HEK293T (cell line): ENCODE measurements at places on chromosomes 2 and 18.

DNA sequence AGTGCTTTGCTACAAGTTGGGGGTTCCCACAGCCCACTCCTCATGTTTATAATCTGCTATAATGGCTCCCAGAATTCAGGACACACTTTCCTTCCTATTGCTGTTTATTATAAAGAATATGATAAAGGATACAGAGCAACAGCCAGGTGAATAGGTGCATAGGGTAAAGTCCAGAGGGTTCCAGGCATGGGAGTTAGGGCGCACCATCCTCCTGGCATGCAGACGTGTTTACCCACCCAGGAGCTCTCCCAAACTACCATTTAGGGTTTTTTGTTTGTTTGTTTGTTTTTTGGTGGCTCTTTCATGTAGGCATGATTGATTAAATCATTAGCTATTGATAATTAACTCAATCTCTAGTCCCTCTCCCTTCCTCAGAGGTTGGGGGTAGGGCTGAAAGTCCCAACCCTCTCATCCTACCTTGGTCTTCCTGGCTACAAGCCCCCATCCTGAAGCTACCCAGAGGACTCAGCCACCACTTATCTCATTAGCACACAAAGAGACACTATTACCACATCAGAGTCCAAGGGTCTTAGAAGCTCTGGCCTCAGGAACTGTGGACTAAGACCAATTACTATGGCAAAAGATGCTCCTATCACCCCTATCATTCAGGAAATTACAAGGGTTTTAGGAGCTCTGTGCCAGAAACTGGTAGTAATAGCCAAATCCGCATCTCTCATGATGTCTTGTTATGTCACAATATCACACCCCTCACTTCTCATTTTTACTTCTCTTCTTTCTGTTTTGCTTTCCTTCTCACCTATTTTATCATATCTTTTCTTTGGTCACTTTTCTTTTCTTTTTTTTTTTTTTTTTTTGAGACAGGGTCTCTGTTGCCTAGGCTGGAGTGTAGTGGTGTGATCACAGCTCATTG is 154.9 kb upstream of the TTC39C start:
- DNase-seq: no peak

DNA sequence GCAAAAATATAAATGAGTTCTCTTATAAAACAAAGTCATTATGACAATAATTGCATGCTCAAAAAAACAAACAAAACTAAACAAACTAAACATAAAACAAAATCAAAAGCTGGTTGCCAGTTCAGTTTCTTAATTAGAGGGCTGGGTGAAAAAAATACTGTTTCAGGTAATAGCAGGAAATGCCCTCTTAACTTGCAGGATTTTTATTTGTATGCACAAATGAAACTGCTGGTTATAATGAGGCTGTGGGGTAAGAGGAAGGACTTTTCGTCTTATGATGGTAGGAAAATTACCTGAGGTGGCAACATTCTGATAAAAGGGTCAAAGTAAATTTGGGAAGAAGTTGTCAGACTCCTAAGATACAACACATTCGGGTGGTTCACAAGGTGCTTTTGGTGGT is 21.5 kb upstream of the CDKL4 start:
- no peak for DNase-seq

- DNase-seq: no peak
Measured at GRCh38 chr2:17272170-17272569, 246.1 kb downstream of the RAD51AP2 start.

- no peak for DNase-seq
Measured at GRCh38 chr18:36593001-36593400, 235.8 kb downstream of the TPGS2 start.

GRCh38 chr2:85175369-85176299 is 42.4 kb downstream of the TCF7L1 start:
- no peak for DNase-seq

DNA sequence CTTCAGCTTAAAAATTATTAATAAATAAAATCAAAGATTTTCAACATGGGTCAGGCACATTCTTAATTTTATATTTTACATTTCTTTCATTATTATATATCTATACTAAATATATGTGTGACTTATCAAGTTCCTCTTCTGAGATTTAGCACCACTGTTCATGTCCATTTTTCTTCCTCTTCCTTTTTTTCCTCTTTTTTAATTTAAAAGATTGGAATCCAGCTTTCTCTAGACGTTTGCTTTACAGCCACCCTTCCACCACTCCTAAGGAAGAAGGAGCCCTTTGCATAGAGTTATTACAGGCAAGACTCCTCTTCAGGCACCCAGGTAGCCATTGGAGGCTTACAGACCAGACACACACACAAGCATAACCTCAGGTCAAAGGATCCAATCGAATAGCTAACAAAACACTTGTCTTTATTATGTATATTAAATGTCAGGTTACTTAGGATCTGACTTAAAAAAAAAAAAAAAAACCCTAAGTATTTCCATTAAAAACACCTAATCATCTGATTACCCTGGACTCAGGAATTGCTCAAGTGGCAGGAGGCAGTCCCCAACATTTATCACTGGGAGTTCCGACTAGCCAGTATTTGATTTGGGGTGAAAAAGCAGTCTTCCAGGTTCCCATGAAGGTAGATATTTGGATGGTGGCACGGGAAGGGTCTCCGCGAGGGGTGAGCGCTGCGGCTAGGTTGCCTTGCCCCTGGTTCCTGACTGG is 2.4 kb upstream of the ZEB2 start:
- no peak for DNase-seq

- DNase-seq: no peak
Measured at GRCh38 chr2:153101187-153101586, 377.4 kb downstream of the RPRM start.

- no peak for DNase-seq
Measured at GRCh38 chr2:127208313-127208712, 11.8 kb downstream of the CYP27C1 start.

DNA sequence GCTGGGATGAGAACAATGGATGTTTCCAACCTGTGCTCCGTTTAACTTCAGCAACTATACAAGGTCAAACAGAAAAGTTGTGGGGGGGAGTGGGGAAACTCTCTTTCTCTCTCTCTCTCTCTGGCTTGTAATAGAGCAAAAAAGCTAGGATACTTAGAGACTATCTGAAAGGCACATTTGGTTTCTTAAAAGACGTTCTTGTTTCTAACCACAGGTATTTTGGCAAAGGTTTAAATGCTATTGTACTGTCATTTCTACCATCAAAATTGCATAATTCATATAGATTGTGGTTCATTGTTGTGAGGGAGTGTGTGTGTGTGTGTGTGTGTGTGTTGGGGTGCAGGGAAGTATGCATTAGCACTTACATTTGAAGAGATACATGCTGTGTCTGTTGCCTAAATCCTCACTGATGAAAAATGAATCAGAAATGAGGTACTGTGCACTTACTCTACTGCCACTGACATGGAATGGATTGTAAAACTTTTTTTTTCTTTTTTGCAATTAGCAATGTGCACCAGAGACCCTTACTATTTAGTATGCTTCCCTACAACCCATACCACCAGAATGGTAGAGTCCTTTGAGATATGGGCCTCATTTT is 841.0 kb upstream of the PIK3C3 start:
- DNase-seq: no peak

DNA sequence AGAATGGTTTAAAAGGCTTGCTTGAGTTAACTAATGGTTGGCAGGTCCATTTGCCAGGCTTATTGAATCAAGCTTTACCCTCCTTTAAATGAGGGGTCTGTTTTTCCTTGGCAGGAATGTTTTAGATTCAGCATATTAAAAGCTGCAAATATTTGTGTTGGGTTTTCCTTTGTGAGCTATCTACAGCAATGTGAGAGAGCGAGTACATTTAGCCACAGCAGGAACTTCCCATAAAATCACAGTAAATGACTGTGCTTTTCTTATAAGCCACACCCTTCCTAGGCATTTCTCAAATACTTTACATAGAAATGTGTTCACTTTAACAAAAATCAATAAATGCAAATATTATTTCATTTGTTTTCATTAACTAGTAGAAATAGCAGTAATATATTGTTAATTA is 23.9 kb downstream of the CALCRL start:
- DNase-seq: no peak

GRCh38 chr2:174663550-174663949 is 65.9 kb upstream of the WIPF1 start:
- DNase-seq: no peak

- no peak for DNase-seq
Measured at GRCh38 chr2:240293557-240294461, 141.7 kb upstream of the GPC1 start.

GRCh38 chr2:227578642-227579041 is 20.1 kb upstream of the SCYGR2 start:
- no peak for DNase-seq

GRCh38 chr2:236113425-236113824 is 54.8 kb downstream of the GBX2 start:
- no peak for DNase-seq

GRCh38 chr2:108621687-108622681 is 87.7 kb downstream of the LIMS1 start:
- no peak for DNase-seq

GRCh38 chr18:36543991-36544725 is 246.6 kb downstream of the FHOD3 start:
- DNase-seq: no peak

GRCh38 chr18:53193870-53194269 is 853.9 kb downstream of the DCC start:
- DNase-seq: no peak

- DNase-seq: no peak
Measured at GRCh38 chr2:237341872-237342271, 72.1 kb downstream of the COL6A3 start.

GRCh38 chr2:208228476-208228875 is 26.4 kb downstream of the IDH1 start:
- no peak for DNase-seq

- no peak for DNase-seq
Measured at GRCh38 chr2:110828330-110828729, 96.0 kb downstream of the ACOXL start.

DNA sequence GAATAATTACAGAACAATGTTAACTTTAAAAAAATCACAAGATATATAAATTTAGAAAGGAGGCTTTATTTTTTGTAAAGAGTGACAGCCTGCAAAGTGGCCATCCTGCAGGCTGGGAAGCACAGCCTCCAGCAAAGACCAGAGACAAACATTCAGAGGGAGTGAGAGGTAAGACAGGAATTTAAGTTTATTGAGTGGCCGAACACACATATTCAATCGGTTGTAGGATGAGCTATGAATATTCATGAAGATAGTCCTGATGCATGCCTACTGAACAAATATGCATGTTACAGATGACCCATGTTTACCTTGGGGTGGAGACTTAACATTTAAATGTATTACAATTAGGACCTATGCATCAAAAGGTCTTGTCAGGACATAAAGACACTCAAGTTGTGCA is 33.4 kb upstream of the HNRNPA3 start:
- DNase-seq: no peak

- no peak for DNase-seq
Measured at GRCh38 chr2:2292381-2292780, 38.7 kb downstream of the MYT1L start.

GRCh38 chr2:96409820-96410164 is 74.2 kb downstream of the NCAPH start:
- no peak for DNase-seq

DNA sequence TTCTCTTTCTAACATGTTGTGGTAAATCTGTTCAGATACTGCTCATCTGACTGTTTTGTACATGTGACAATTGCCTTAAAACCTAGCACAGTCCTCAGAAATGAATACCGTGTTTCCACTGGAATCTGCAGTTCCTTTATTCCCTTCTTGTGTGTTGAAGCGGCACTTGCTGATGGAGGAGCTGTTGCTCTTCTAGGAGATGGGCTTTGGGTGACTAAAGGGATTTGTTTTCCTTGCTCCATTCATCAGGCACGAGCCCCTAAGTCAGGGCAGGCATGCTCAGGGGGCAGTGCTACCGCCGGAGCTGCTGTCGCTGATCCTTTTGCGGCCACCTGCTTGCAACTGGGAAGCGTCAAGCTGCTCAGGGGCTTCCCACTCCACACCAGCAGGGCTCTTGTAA is 32.5 kb upstream of the CEP68 start:
- no peak for DNase-seq

DNA sequence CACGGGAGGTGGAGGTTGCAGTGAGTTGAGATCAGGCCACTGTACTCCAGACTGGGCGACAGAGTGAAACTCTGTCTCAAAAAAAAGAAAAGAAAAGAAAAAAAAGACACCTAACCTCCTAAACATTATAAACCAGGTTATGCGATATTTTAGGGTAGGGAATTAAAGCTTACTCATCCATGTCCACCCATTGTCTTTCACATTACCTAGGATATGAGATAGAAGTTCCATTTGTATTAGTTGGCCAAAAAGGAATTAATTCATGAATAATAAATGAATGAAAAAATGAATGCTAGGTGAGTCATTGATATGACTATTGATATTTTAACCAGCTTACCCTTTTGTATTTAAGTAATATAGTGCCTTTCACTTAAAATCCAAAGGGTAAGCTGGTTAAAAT is 132.9 kb downstream of the FAM161A start:
- no peak for DNase-seq

DNA sequence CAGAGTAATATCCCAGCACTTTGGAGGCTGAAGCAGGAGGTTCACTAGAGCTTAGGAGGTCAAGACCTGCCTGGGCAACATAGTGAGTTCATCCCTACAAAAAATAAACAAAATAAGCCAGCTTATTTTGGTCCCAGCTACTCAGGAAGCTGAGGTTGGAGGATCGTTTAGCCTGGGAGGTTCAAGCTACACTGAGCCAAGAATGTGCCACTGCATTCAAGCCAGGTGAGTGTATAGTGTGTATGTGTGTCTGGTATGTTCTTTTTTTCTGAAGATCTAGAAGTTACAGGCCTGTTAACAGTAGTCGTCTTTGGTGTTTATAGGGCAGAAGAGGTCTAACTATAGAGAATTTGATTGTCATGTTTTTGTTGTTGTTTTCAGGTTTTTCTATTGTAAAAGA is 40.2 kb downstream of the ZC3H15 start:
- no peak for DNase-seq

DNA sequence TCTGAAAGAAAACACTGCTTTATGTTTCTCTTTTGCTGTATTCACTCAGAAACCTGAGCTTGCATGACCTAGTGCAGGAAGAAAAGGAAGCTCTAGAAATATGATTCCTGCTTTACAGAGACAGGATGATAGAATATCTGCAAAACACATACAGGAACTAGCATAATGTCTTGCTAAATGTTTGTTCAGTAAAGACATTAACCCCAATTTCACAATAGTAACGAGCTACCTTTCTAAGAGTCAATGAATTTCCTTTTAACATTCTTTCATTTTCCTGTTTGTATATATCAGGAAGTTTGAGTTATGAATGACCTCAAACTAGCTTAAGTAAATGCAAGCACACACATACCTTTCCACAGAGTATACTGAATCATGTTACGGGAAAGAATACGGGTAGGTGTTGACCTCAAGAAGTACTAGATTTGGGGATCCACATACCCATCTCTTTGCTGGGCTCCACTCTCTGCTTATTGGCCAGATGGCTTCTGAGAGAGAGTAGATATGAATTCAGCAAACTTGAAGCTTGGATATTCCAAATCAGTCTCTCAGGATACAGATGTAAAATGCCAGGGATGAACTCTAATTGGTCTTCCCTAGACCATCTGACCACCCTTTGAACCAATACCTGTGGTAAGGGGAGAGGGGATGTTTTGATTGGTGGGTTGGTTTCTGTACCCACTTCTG is 18.2 kb upstream of the ACSL3 start:
- DNase-seq: no peak
